Activated CD4-positive, alpha-beta T cell treated with anti-CD3 and anti-CD28 coated beads, Interleukin-2, amount 50 U/mL, for 4 hours (primary cell): ENCODE measurements at places on chromosomes 4 and X.

- DNase-seq, result no peak
Observed at GRCh38 chrX:37993176-37993575, 13.2 kb upstream of the SYTL5 start.

- DNase-seq, result no peak
Observed at GRCh38 chrX:136827026-136827425, 46.3 kb upstream of the ARHGEF6 start.

DNA sequence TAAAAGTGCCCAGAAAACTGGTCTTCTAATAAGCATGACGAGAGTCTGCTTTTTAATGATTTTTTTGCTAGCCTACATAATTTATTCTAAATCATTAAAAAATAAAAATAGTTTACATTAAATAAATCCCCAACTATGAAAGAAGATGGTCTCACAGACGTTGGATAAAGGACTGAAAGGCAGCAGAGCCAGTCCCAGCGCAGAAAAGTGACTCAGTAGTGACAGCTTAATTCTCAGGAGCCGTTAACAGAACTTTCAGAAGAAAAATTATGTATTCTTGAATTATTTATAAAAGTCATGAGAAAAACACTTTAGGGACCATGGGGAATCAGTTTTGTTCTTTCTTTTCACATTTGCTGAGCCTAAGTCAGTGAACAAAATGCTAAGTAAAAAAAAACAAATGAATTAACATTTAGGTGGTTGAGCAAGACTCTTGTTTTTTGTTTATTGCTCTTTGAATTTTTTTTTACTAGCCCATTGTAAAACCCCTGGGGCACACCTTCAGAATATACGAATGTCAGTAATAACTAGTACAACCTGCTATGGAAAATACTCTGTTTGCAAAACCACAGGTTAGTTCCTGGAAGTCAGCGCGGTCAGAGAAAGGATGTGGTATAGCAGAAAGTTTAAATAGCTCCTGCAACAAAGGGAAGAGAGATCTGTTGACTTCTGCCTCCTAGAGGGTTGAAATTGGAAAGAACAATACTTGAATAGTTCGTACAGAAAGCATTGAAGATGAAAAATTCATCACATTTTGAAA, 50.4 kb upstream of the CCDC160 start:
- peak; percentile 41 for DNase-seq

DNA sequence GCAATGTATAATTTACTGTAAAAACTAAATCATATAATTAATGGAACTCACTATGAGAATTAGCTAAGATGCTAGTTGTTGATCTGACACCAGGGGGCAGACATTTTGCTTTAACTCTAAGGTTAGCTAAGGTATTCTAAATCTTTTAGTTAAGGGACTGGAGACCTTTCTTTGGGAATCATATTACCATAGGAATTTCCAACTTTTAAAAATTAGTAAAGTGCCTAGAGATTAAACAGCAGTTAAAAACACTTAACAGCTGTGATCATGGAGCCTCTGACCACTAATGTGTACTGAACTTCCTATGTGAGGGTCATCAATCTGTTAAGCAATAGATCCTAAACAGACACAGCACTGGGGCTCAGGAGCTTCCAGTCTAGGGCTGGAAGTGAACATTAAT, 226.6 kb downstream of the NSUN7 start:
- DNase-seq, result no peak

GRCh38 chr4:99180382-99181070, 36.4 kb upstream of the ADH4 start:
- DNase-seq, result no peak
